CD4-positive, alpha-beta T cell treated with Interleukin-1 beta for 1 hour (primary cell): ENCODE measurements at places on chromosomes 6 and 20.

GRCh38 chr6:138432063-138432356 is 28.0 kb downstream of the HEBP2 start:
- DNase-seq = no peak

GRCh38 chr6:56849896-56850295 is 105.0 kb upstream of the BEND6 start:
- no peak for DNase-seq

DNA sequence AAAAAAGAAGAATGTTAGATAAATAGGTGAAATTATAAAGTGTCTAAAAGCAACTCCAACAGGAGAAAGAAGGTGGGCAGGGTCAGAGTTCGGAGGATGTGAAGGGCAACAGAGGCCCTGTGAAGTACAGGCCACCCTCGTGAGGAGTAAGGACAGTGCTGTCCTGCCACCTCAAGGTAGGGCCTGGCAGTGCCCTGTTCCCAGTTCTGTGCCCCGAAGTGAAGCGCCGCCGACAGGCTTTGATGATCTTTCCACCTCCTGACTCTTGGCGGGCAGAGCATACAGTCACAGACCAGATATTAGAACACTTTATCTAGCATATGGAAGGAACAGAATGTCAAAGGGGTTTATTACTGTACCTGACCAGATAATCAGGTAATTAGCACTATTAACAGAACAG is 75.8 kb downstream of the GJA10 start:
- no peak for DNase-seq

DNA sequence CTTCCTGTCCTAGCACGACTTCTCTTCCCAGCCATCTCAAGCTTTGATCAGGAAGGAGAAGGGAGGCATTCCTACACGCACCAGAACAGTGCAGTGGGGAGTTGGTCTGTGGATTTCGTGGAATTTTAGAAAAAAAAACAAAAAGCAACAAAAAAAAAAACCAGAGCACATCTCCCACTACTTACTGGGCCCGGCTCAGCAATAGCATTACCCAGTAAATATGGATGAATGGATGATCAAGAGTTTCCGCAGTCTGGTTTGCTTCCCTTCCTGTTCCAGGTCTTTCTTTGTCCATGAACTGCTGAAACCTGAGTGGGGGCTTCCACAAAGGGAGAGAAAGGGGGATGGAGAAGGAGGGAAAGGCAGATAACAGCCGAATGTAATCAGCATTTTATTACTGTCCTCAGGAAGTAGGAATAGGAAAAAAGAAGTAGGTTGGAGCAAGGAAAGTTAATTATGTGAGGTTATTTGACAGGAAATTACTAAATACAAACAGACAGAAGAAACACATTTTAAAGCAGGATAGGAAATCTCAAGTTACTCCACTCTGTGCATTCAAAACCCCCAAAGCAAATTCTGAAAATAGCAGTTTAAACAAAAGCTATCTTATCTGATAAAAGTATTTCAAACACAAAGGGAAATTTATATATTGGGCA is 349.0 kb downstream of the PRL start:
- DNase-seq = no peak

- DNase-seq = no peak
Observed at GRCh38 chr6:42707595-42707994, 14.8 kb downstream of the PRPH2 start.

- no peak for DNase-seq
Observed at GRCh38 chr20:18750735-18751134, 62.8 kb upstream of the SCP2D1 start.

GRCh38 chr6:5103250-5103649 is 18.1 kb downstream of the PPP1R3G start:
- DNase-seq = no peak

GRCh38 chr20:42435230-42435629 is 754.5 kb downstream of the PTPRT start:
- no peak for DNase-seq

DNA sequence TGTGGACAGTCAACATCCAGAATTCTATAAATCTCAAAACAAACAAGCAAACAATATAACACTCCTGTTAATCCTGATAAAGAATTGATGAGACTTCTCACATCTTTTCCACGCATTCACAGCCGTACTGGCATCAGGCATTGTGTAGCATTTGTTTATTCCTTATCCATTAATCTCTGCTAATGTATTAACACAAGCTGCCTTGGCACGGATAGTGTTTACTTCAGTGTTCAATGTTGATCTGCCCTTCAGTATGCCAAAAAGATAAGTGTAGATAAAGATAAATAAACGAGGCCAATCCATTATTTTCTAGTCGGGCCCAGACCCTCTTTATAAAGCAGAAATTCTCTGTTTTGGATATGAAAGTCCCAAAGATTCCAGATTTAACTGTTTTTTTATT is 16.1 kb downstream of the UFL1 start:
- no peak for DNase-seq

GRCh38 chr6:105932440-105932839 is 153.7 kb upstream of the PRDM1 start:
- no peak for DNase-seq

GRCh38 chr6:15017261-15017660 is 228.6 kb upstream of the JARID2 start:
- DNase-seq = no peak

DNA sequence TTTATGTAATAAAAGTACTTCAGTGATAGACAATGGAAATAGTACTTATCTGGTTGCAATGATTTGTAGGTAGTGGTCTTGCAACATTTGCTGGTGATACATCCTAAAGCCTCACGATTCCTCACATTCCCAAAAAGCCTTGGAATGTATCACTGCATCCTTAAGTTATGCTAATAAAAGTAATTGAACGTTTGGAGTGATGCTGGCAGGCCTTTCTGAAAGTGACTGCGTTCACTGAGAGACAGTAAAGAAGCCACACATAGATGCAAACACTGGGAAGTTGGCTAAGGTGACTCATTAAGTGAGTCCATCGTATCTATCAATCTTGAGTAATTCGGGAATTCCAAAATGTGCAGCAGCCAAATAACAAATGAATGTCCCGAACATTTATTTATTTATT is 444.1 kb upstream of the SOX4 start:
- no peak for DNase-seq

DNA sequence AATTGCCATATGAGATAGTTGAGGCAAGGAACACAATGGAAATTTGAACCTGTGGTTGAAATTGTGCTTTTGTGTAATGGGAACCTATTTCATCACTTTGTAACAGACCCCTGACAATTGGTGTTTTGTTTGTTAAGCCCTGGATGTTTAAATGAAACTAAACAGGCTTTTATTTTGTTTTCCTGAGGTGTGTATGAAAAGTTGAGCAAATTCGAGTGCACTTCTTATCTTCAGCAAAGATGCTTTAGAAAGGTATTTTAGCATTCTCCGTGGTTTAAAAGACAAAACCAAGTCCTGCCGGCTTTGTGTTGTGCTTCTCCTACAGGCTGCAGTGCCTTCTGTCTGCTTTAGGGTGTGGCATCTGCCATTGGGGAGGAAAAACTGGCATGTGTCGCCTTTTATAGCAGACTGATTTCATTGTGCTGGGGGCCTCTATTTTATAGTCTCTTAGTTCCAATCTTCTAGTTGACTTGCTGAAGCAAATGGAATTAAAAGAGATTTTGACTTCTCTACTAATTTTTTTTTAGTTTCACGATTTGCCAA is 2.2 kb upstream of the ARID1B start:
- no peak for DNase-seq

- no peak for DNase-seq
Observed at GRCh38 chr6:44771647-44772415, 384.3 kb downstream of the CDC5L start.

GRCh38 chr6:75418233-75418632 is 75.4 kb downstream of the FILIP1 start:
- no peak for DNase-seq

DNA sequence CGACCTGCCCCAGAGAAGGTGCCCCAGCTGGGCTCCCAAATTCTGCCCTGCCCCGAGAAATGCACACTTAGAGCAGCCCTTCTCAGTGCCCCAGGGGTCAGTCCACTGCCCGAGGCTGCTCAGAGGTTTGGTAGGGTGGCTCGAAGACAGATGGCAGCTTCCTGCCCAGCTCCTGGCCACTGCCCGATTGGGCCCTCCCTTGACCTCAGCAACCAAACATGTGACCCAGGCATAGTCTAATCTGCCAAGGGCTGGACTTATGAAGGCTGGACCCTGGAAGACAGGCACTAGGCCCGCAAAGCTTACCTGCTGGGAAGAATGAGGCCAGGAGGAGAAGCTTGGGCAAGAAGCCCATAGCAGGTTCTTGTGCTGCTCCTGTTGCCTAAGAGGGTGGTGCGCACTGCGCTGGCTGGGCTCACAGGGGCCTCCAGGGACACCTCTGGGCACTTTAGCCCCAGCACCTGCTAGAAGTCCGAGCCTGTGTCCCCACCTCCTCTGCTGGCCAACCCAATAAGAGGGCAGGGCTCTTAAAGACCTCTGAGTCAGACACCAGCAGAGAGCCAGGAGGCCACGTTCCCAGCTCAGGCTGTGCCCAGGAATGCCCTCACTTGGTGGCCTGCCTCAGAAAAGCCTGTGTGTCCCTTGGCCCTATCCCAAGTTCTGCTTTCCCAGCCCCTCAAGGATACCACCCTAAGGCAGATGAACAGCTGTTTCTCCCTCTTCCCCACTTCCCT is 5.5 kb downstream of the SIGLEC1 start:
- DNase-seq = no peak

- no peak for DNase-seq
Observed at GRCh38 chr6:161418463-161418945, 144.6 kb upstream of the AGPAT4 start.

- DNase-seq = no peak
Observed at GRCh38 chr6:85432554-85432953, 17.3 kb upstream of the NT5E start.

DNA sequence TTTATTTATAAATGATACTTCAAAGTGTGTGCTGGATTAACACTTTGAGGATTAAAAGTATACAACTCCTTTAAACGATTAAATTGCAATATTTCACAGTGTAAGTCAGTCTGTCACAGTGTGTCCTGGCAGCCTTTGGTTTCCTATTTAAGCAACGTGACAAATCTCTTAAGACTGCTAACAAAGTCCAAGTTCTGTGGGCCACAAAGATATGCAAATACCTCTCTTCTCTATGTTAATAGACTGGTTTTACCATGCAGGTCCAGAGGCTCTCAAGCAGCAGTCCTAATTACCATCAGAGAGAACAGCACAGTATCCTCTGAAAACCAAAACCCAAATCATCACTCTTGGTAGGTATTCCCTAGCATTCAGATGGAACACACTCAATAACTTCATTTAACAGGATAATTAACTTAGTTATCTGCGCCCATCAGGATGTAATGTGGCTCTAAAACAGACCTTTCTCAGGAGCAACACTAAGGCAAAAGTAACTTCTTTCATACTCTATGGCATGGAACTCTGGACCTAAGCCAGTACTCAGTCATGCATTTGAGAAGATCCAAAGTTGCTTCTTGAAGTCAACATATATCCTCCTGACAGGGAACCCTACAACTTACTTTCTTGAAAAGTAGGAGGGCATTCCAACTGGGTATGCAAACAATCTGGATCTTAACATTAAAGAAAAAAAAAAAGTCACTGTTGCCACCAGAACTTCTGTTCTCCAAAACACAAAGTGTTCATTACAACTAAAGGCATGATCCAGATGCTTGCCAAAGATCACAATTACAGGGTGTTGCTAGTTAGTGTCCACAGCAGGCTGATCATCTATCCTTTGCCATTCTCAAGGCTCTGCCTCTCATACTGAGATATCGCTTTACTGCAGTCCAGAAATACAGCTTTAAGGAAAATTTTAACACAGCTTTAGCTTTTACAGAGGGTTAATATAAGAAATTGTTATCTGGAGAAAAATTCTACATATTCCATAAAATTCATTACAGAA is 53.2 kb downstream of the MAN1A1 start:
- no peak for DNase-seq

- no peak for DNase-seq
Observed at GRCh38 chr6:100412872-100413271, 51.8 kb downstream of the SIM1 start.

DNA sequence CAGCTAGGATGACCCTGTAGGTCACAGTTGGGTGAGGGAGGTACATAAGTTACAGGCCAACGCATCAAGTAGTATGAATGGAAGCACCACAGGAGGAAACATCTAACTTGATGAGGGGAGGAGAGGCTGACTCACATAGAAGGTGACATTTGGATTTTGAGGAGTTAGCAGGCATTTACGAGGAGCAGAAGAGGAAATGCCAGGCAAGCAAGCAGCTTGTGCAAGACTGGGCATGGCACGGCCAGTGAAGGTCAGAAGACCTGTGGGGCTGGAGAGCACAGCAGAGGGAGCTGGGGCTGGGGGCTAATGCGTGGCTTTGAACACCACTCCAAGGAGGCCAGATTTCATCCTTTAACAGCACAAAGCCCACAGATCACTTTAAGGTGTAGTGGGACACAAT is 37.8 kb downstream of the MUC22 start:
- no peak for DNase-seq

GRCh38 chr20:16143596-16143995 is 429.7 kb downstream of the KIF16B start:
- no peak for DNase-seq

DNA sequence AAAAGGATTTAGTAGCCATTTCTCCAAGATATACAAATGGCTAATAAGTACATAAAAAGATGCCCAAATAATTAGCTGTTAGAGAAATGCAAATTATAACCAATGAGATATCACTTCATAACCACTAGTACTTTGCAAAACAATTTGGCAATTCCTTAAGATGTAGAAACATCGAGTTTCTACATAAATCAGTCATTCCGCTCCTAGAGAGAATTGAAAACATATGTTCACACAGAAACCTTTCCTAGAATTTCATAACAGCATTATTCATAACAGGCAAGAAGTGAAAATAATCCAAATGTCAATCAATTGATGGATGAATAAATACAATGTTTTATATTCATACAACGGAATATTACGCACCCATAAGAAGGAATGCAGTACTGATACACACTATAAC is 20.5 kb upstream of the NT5E start:
- no peak for DNase-seq

DNA sequence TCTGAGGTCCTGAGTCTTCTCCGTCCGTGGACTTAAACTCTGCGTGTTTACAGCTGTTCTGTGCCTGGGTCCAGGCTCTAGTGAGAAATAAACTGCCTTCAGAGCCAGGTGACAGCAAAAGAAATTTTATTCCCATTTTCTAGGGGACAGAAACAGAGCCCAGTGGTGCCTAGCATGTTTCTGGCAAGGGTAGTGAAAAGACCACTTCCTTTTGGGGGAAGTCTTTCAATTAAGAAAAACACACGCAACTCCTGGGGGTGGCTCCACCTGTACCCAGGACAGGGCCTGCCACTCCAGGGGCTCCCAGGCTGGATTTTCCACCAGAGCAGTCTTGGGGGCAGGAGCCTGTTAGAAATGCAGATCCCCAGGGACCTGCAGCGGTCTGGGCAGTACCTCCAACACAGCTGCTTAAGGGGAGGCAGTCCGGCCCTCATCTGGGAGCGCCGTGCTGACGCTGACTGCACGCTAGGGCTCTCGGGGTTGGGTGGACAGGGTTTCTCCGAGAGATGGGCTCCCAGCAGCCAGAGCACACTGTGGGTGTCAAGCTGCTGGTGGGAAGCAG is 23.0 kb upstream of the AVP start:
- DNase-seq = no peak

DNA sequence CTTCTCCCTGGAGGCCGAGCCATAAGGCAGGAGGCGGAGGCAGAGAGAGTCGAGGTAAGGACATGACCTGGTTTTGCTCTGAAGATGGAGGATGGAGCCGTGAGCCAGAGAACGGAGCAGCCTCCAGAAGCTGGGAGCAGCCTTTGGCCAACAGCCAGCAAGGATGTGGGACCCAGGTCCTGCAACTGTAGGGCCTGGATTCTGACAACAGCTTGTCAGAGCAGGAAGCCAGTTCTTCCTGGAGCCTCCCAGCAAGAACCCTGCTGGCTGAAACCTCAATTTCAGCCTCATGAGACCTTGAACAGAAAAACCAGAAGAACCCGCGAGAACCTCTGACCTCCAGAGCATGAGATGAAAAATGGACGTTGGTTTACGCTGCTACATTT is 13.4 kb upstream of the MRGBP start:
- no peak for DNase-seq
